ENCODE measurements at places on chromosomes 11 and 22.

DNA sequence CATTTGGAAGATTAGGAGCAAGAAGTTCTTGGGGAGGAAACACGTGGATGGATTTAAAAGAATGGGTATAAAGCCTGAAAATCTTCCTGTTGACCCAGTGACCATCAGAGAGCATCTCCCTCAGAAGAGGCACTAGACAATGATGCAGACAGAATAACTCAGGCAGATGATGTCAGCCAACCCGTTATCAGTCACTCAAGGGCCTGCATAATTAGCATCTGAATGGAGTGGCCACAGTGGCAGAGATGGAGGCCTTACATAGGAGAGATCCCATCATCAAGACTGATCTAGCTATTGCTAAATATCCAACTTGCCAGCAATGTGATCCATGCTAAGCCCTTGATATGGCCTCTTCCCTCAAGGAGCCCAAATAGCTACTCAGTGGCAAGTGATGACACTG is 70.7 kb upstream of the CD82 start:
- no peak for DNase-seq

GRCh38 chr22:25200967-25201366 is 1.3 kb downstream of the CRYBB3 start:
- DNase-seq, result no peak

DNA sequence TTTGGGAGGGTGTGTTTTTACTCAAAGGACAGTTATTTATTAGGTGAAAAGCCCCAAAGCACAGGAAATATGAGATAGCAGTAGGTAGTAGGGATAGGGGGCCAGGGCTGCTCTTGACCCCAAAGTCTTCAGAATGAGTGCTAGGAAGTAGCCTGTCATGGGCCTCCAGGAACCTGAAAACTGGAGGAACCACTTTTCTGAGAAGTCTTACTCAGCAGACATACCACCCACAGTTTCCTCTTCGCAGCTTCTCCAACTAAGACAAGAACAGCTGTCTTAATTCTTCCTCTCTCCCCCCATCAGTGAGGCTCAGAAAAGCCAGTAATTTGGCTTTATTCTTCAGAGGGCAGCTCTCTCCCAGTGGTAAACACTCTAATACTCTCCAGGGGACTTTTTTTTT is 84.0 kb upstream of the CTSC start:
- DNase-seq, result no peak

- peak; percentile 56 for DNase-seq
Measured at GRCh38 chr11:73335204-73335923, 27.3 kb downstream of the ARHGEF17 start.

DNA sequence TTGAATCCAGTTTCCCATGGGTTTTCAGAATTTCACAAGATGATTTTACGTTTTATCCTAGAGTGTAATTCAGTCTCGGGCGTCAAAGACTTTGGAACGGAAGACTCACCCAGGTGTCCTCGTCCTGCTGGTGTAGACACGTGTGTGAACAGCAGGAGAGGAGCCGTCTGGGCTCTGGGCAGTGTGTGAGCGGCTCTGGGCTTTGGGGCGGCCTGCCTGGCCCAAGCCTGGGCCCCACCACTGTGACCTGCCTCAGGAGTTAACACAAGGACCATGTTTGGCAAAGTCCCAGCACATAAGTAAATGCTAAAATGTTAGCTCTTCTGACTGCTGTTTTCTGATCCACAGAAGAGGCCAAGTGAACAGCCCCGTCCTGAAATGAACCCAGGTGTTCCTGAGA is 1093.3 kb downstream of the BRD1 start:
- DNase-seq, result no peak

- DNase-seq, result no peak
Measured at GRCh38 chr11:90849312-90849711, 626.5 kb upstream of the CHORDC1 start.

- no peak for DNase-seq
Measured at GRCh38 chr22:49007013-49007653, 820.5 kb downstream of the BRD1 start.

- DNase-seq, result no peak
Measured at GRCh38 chr11:120023120-120023519, 114.8 kb downstream of the TRIM29 start.

- DNase-seq, result no peak
Measured at GRCh38 chr22:44408829-44409192, 89.2 kb downstream of the RTL6 start.

GRCh38 chr22:17257121-17258001 is 38.1 kb upstream of the ADA2 start:
- no peak for DNase-seq

GRCh38 chr22:40727070-40727963 is 48.0 kb downstream of the MCHR1 start:
- no peak for DNase-seq

DNA sequence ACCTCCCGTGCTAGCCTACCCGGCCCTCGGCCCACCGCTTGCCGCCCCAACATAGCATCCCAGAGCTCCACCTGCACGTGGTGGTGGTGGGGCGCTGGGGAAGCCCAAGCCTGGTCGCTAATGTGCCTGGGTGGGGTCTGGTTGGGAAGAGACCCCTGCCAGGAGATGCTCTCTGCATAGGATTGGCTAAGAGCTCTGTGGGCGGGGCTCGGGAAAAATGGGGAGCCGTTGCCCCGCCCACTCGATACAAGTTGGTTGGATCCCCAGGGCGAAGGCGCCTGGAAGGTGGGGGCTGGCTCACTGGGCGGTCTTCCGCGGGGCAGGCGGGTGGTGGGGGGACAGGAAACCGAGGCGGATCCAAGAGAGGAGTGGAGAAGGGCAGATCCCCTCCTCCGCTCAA is 7.6 kb downstream of the LRRC10B start:
- DNase-seq, result no peak

GRCh38 chr11:13963949-13964770 is 1.6 kb downstream of the SPON1 start:
- DNase-seq, result no peak

DNA sequence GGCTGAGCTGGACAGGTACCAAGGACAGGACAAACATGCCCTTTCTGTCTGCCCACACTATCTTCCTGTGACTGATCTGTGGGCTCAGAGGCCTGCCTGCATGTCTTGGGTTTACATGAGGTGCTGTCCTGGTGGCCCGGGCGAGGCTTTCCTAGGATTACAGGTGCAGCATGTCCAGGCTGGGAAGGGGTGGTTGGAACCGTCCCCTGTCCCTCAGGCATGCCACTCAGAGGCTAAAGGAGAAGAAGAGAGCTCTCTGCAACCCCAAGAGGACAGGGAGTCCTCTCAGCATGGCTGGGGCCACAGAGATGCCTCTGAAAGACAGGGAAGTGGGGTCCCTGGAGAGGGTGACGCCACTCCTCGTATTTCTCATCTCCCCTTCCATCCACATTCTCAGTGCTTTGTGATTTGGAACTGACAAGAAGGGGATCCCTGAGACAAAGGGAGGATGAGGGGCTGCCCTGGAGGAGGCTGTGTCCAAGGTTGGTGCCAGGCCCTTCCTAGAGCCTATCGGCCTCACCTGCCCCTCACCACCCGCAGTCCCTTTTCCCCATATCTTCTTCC is 64.6 kb upstream of the LMO1 start:
- no peak for DNase-seq

DNA sequence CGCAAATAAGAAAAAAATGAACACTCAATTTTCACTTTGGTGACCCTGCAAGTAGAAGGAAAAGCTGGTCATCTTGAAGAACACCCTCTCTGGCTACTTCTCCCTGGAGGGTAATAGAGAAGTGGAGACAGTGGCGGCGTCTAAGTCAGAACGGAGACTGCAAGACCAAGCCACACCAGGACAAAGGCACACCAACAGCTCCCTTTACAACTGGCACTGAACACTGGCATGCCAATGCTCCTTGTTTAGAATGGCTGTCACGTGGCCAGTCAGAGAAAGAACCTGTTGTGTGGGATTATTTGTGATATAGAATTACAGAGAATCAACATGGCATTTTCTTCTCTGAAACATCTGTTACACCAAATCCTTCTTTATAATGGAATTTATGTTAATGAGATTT is 61.3 kb upstream of the YPEL1 start:
- DNase-seq, result no peak

- no peak for DNase-seq
Measured at GRCh38 chr22:28232204-28232603, 313.1 kb upstream of the PITPNB start.

- DNase-seq, result no peak
Measured at GRCh38 chr11:48036466-48036865, 56.1 kb downstream of the PTPRJ start.

GRCh38 chr11:101063706-101064105 is 65.9 kb downstream of the PGR start:
- DNase-seq, result no peak

DNA sequence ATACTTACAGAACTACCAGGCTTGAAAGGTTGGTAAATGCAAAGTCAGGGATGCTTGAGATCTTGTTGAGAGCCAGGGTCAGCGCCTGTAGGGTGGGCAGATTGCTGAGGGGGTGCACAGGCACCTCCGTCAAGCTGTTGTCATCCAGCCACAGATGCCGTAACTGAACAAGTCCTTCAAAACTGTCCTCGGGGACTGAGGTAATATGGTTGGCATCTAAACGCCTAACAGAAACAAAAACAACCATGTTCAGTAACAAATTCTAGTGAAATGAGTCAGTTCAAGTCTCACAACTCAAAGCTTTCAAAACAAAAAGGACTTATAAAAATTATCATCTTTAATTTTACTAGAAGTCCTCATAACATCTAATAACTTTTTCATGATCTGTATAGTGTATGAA is 22.2 kb upstream of the CCDC34 start:
- DNase-seq, result no peak

GRCh38 chr11:96869207-96869606 is 479.4 kb downstream of the JRKL start:
- DNase-seq, result no peak

Measured in RCC 7860 (cell line).